ENCODE measurements at places on chromosomes 11 and 22. TPM values are rescaled to one million over a fixed set of nuclear protein-coding genes. Genes with fewer than 3 reads are reported as not detected.
A peak's percentile ranks its signal among the peaks of the same experiment; 100 is the strongest.

SAA2 gene
- 0.55 TPM for polyA plus RNA-seq

LTBP3 gene
- 77.7 TPM for polyA plus RNA-seq

DNA sequence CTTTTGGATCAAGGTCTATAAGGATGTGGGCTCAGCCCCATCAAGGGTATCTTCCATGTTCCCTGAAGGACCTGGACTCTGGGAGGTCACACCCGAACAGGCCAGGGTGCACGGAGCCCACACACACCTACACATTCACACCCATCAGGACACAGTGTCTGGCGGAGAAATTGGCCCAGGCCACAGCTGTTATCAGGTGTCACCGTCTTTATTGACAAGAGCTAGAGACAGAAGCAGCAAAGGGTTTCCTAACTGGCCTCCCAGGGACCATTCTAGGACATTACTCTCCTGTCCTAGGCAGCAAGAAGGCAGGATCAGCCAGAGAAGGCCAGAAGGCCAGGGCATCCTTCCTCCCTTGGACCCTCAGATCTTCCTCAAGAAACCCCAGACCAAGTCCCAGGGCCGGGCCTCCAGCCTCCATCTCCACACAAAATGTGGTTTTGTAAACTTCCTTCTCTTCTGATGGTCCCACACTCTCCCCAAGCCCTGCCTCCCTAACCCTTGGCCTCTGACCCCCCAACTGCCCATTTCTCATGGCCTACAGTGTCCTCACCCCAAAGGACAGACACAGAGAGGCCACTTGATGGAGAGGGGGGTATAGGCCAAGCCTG is 8.1 kb downstream of the SSTR3 start:
- no peak for DNase-seq

BTG4 gene
- polyA plus RNA-seq, result not detected

ADAMTS8 gene
- polyA plus RNA-seq, result not detected

- no peak for DNase-seq
Observed at GRCh38 chr11:83152264-83152663, 4.7 kb upstream of the PCF11 start.

ART1 gene
- polyA plus RNA-seq, result not detected

WDR74 gene
- polyA plus RNA-seq, result 37.9 TPM

- DNase-seq, result no peak
Observed at GRCh38 chr22:46234969-46235368, 15.1 kb downstream of the CDPF1 start.

GRCh38 chr22:47213571-47214230 is 451.3 kb downstream of the TBC1D22A start:
- no peak for DNase-seq

CDKN1C gene
- 2.1 TPM for polyA plus RNA-seq

GRCh38 chr11:100602716-100603115 is 84.4 kb upstream of the ARHGAP42 start:
- no peak for DNase-seq

OR56A5 gene
- polyA plus RNA-seq, result not detected

GRCh38 chr11:3605283-3605662 is 36.5 kb downstream of the ART5 start:
- no peak for DNase-seq

DNA sequence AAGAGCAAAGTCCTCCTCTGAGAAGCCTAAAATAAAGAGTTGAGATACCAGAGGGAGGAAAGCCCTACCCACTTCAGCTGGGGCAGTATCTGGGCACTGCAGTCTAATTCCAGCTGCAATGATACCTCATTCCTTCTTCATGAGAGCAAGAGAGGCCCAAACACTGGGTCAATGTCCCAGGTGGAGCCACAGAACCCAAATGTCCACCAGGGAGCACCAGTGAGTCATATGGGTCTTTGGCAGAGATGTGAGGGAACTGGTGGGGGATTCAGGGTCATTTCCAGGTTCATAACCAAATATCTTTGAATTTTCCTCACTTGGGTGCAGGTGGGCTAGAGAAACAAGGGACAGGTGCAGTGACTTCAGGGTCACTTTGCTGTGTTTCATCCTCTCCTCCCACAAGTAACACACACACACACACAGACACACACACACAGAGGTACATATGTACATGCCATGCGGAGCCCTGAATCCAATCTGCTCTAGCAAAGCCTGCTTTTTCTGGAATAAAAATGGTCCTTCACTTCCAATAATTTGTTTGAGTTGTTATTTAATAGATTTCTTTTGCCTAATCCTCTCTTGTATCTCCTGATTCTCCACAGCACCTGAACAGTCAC is 585.4 kb downstream of the SOX6 start:
- no peak for DNase-seq

GRCh38 chr11:36354221-36355003 is 58.3 kb downstream of the PRR5L start:
- DNase-seq, result peak; percentile 92

C11orf87 gene
- 0.11 TPM for polyA plus RNA-seq

DNA sequence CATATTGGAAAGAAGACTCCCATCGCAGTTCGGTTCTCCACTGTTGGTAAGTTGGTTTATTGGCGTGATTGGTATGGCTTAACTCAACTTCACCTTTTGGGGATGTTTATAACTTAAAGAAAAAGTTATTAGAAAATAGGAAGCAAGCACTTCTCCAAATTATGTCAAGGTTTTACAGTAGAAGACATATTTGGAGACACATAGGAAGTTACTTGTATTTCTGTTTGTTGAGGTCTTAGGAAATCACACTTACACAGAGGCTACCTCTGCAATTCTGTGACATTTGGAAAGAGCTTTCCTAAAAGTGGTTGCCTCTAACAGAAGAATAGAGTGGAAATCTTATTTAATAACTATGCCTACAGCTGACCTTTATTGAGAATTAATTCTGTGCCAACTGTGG is 12.3 kb downstream of the CAT start:
- DNase-seq, result no peak

- no peak for DNase-seq
Observed at GRCh38 chr11:35146074-35146521, 7.1 kb downstream of the CD44 start.

Data from BJ (cell line).